Mesothelial cell of epicardium (in vitro differentiated cells): ENCODE measurements at places on chromosomes 3 and 15.

DNA sequence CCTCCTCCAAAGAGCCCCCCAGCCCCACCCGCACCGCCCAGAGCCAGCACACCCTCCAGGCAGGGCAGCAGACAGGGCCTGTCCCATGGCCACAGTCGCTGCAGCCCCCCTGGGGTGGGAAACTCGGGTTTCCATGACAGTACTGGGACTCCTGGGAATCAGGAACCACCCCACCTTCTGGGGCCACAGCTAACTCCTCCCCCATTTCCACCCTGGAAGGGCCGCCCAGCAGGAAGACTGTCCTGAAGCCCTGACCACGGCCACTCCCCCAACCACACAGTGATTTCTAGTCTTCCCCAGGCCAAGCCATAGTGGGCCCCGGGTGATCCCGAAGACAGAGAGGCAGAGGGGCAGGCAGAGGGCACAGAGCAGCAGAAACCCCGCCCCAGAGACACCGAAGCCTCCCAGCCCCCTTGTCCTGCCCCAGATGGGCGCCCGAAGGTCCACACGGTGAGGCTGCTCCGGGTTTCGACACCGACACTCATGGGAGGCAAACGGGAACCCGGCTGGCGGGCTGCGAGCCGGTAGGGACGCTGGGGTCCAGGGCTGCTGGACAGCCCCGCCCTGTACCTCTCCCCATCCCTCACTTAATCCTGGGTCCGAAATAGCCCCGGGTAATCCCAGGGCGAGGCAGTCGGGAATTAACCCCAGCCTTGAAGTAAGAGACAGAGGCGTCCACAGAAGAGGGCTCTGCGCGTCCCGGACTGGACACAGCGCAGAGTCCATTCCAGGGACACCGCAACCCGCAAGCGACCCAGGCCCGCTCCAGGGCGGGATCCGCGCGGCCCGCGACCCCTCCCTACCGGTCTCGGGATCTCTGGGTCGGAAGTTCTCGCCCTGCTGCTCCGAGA, 138.4 kb downstream of the NUP210 start:
- DNase-seq = no peak

DNA sequence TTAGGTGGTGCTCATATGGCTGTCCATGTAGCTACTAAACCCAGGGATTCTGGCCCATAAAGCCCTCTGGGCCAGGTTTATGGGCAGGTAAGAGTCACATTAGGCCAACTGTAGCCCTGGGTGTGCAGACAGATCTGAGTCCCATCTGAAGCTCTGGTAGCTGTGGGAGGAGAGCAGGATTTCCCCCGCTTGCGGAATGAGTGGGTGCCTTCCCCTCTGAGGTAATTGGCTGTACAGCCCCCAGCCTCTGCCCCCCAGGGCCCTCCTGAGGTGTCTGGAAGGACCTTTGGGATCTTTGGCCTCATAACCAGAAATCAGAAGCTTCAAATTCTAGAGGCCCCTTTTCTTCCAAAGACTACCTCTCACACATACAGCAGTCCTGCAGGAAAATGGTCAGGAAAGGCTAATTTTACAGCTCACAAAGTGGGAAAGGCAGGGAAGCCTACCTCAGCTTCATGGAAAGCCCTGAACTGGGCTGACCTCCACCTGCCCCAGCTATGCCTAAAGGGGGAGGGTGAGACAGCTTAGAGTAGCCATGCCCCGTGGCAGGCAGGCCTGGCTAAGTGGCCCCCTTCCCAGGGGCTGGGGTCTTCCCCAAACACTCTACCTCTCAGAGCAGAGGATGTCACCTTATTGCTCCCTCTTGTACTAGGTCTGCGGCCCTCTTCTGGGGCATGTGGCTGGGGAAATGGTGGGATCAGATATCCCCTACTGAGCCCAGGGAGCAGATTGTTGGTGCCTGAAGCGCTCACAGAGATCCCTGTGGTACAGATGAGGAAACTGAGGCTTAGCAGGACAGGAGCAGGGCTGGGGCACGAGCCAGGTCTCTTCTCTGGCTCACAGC, 16.8 kb downstream of the HEMK1 start:
- DNase-seq = no peak

DNA sequence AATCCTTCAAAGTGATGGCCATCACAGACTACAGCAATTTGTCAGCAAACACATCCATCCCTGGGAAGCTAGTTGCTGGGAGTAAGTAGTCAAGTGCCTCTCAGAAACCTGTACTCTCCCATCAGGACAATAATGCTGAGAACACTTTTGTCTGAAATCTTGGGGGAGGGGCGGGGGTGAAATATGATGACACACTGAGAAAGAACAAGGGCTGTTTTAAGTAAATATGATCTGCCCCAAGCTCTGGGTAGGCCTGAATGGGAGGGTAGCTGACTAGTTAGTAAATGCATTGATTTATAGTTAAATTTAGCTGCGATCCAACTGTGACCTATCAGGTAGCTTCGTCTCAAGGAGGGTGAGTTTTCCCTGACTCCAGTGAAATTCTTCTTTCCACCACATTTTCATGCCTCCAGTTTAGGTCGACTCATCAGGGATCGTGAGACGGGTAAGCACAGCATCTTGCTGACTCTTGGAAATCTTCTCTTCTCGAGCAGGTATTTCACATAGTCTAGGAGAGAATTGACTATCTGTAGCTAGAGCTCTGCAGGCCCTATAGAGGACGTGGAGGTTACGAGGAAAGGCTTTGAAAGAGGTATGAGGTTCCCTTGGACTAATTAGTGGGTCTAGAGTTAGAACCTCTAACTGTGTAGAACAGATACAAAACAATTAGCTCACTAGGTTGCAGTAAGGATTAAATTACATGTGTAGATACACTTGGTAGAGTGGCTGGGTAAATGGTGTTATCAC, 213.4 kb upstream of the SLC2A2 start:
- DNase-seq = no peak

- no peak for DNase-seq
These were observed 10.8 kb downstream of the PDCD10 start for GRCh38 chr3:167723872-167724271.

- no peak for DNase-seq
These were observed 815 bp upstream of the ZNF280D start for GRCh38 chr15:56734013-56734635.

GRCh38 chr15:67521783-67522568, 1.0 kb downstream of the C15orf61 start:
- no peak for DNase-seq

DNA sequence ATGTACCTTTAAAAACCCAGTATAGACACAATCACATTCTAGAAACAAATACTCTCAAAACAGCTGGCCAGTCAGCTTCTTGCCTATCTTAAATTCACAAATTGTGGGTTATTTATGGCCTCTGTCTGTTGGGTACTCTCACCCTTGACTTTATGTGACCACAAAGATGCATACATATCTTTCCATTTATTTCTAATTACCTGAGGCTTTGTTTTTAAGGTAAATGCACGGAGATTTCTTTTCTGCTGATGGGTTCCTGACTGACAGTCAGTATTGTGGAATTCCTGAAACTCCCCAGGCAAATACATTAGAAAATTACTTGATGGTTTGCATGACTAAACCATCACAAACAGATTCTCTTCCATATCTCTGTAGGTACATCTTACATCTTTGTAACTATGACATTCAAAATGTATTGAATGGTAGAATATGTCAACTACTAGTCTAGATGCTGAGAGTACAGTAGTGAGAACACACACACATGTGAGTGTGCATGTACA, 107.7 kb downstream of the EDEM1 start:
- no peak for DNase-seq

DNA sequence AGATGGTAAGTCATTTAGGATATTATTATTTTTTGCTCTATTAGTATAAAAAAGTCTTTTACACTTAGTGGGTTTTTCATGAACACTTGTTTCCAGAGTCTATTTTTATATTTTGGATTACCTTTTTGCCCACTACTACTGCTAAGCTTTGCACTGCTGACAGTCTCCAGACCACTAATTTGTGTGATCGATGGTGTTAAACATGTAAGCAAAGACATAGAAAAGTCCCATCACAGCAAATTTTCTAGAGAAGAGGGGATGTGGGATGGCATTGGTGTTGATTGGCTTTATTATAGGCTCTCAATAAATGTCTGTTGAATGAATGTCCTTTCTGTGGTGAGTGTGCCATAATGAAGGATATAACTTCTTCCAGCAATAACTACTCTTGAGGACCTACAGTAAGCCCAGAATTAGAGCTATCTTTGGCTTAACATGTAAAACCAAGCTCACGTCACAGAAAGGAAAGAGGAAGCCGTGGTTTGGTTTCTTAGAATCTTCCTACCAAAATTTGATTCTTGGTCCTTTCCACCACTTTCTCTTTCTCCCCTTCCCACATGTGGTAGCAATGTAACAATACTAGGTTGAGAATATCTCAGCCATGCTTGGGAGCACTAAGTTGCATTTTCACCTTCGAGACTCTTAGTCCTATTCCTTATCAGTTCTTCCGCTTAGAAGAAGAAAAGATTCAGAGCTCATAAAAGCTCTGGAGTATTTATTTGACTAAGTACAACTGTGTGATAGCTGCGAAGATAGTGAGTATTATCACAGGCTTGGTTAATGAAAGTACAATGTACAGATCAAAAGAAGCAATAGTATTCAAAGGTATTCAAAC, 90.6 kb upstream of the UMPS start:
- DNase-seq = no peak

GRCh38 chr3:127821394-127821793, 921 bp downstream of the MGLL start:
- no peak for DNase-seq

GRCh38 chr3:99211309-99211708, 309.8 kb upstream of the DCBLD2 start:
- no peak for DNase-seq

DNA sequence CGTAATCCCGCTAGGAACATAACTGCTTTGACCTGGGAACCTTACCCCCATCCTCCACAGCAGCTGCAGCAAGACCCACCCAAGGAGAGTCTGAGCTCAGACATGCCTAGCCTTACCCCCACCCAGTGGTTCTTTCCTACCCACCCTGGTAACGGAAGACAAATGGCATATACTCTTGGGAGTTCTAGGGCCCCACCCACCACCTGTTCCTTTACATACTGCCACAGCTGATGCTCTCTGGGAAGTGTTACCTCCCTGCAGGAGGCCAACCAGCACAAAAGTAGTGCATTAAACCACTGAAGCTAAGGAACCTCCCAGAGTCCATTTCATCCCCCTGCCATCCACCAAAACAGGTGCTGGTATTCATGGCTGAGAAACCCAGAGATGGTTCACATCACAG, 50.6 kb upstream of the AZI2 start:
- no peak for DNase-seq

GRCh38 chr3:70273492-70273891, 38.9 kb downstream of the MDFIC2 start:
- no peak for DNase-seq

GRCh38 chr3:145333931-145334330, 827.1 kb downstream of the PLOD2 start:
- no peak for DNase-seq

DNA sequence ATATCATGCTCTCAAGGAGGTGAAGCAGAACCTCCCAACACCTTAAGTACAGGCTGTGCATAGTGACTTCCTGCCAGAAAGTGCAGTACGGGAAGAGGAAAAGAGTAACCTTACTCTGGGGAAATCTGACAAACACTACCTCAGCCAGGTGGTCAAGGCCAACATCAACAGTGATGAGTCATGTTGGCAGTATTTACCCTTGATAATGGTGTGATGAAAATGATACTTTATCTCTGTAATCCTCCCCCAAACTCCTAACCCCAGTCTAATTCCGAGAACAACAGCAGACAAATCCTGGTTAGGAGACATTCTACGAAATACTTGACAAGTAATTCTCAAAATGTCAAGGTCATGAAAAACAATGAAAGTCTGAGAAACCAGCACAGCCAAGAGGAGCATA, 26.5 kb downstream of the ANKDD1A start:
- DNase-seq = no peak

DNA sequence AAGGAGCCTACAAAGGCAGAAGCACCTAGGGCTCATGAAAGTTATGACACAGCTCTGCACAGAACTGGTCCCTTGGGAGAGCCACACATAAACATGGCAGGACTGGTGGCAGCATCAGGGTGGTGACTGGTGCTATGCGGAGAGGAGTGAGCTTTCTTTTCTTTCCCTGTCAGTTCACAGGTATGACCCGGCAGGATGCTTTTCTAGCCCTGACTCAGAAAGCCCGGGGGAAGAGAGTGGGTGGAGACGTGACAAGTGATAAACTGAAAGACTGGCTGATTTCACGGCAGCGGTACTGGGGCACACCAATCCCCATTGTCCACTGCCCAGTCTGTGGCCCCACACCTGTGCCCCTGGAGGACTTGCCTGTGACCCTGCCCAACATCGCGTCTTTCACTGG, 103.0 kb downstream of the LARS2 start:
- no peak for DNase-seq

DNA sequence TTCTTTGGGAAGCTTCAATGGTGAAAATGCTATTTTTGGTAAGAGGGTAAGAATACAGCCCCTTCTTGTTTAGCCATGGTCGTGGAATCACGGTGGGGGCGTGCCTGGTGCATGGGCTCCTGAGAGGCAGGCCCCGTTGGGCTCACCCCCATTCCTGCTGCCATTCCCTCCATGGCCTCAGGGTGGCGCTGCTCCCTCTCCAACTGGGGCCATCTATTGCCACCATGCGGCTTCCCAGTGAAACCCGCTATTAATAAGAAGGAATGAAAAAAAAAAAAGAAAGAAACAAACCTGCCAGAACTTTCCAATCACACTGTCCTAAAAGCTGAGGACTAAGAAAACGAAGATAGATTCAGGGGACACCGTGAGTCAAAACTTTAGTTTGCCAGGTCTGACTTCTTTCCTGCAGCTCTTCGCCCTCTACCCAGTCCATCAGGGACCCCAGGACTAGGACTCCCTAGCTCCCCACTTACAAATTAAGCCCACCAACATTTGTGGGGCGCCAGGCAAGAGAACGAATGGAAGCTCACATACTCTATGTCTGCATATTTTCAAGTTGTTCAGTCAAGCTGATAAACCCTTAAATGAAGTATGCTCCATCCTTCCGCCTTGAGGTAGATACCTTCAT, 30.6 kb upstream of the ABHD2 start:
- peak; percentile 53 for DNase-seq

GRCh38 chr3:139427283-139428060, 38.0 kb upstream of the COPB2 start:
- no peak for DNase-seq

GRCh38 chr3:146250449-146251382, at the start of gene PLSCR4:
Gene PLSCR4, minus strand, starts transcription at chr3:146251105. Its CDS starts 29,034 bp downstream, at chr3:146222071.
- DNase-seq = peak; percentile 64
